Astrocyte of the spinal cord (primary cell): ENCODE measurements at places on chromosomes 13 and 19.

DNA sequence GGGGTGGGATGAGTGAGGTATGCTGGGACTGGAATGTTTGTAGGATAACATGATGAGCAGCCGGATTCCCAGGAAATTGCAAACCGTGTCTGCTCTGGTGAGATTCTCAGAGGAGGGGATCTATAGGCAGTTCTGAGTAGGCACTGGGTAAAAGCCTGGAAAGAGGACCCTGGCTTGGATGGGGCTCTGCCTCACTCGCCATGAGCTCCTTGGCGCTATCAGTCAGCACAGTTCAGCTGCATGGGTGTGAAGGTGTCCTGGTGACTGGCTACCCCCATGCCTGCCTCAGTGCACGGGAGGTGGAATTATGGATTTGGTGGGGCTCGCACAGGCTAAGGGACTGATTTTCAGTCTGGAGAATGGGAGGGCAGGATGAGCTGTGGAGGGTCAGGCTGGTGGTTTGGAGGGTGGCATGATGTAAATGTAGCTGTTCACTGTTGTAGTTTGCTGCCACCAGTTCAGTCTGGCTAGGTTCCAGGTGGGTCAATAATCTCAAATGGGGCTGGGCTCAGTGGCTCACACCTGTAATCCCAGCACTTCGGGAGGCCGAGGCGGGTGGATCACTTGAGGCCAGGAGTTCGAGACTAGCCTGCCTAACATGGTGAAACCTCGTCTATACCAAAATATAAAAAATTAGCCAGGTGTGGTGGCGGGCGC, 9.2 kb upstream of the ZNF627 start:
- DNase-seq = no peak

- no peak for DNase-seq
Observed at GRCh38 chr19:38496603-38497487, 63.4 kb downstream of the RYR1 start.

- no peak for DNase-seq
Observed at GRCh38 chr13:43482641-43483040, 304.1 kb downstream of the ENOX1 start.

- DNase-seq = no peak
Observed at GRCh38 chr13:20903164-20903475, 574 bp upstream of the XPO4 start.

- DNase-seq = no peak
Observed at GRCh38 chr19:13689085-13689484, 75.2 kb upstream of the MRI1 start.

DNA sequence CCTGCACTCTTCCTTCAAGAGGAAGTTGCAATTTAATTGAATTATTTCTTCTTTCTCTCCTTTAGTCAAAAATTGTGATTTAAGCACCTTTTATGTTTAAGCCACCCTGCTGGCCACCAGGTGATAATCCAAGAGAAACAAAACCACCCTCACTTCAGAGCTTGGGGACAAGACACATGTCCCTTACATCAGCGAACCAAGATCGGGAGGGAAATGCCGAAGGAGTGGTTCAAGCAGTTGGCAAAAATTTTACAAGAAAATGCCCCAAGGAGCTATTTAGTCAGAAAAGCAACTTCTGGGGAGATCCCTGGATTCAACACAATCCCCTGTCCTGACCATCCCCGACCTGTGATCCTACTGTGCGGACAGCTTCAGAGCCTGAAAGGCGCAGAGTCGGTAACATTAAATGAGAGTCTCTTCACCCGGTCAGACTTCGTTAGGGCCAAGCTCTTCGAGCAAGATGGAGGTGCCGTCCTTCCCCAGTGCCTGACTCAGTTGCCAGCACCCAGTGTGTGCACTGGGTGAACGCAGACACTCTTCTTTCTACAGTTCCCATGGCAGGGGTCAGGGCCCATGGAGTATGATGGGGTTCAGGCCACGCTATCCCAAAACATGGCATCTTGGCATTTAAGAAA, 78.6 kb upstream of the TM9SF2 start:
- DNase-seq = no peak
